ENCODE measurements at places on chromosomes 4 and X.

DNA sequence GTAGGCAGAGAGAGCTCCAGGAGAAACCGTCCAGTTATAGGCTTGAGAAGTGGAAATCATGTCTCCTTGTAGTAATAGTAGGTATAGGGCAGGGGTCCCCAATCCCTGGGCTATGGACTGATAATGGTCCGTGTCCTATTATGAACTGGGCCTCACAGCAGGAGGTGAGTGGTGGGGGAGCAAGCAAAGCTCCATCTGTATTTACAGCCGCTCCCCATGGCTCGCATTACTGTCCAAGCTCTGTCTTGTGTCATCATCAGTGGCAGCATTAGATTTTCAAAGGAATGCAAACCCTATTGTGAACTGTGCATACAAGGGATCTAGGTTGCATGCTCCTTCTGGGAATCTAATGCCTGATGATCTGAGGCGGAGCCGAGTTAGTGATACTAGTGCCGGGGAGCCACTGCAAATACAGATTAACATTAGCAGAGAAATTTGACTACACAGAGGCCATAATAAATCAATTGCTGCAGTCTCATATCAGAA lies 67.6 kb downstream of the MRPL1 start:
- no peak for DNase-seq

DNA sequence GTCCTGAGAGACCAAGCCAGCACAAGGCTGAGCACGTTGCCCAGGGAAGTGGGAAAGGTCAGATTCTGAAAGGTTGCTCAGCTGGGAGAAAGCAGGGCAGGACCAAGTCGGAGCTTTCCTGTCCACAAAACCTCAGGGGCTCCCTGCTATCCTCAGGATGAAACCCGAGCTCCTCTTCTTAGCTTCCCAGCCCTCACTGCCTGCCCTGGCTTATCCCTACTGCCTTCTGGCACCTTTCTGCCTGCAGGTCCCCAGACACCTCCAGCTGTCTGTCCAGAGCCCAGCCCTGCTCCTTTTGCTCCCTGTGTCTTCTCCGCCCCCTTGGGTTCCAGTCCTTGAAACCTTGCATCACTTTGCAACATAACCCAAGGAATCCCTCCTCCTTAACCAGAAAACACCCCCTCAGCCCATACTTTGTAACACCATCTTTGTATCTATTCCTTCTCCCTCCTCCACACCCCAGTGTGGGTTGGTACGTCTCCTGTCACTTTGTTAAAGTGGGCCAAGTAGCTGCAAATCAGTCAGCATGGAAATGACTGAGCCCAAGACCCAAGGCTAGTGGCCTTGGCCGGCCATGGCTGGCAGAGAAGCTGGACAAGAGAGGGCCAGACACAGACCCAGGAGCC lies 20.0 kb upstream of the PRRG3 start:
- no peak for DNase-seq

- DNase-seq: no peak
Observed at GRCh38 chrX:54492340-54492739, 3.7 kb downstream of the FGD1 start.

DNA sequence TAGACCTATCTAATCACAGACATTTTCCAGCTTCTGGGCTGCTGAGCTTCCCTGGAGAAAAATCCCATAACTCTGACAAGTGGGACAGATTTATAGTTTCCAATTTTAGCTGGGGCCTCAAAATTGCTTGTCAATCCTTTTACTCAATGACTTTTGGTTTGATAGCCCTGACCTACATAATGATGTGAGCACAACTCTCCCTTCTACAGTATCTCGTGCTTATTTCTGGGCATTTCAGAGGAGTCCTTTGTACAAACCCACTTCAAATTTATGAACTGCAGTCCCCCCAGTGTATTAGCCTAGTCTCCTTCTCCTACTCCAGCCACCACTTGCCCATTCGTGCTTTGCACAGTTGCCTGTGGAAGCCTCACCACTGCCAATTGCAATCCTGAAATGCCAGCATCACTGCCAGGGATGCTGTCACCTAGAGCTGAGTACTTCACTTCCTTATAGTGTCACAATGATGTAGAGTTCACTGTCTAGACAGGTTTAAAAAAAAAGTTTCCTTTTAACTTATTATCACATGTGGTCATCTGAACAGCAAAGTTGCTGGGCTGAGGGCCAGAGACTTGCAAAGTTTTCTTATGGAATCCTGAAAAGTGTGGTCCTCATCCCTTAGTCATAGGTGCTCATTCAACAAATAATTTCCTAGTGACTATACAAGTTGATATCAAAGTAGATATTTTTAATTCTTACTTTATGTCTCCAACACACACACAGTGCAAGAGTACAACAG lies 21.2 kb downstream of the TRAM1L1 start:
- no peak for DNase-seq

DNA sequence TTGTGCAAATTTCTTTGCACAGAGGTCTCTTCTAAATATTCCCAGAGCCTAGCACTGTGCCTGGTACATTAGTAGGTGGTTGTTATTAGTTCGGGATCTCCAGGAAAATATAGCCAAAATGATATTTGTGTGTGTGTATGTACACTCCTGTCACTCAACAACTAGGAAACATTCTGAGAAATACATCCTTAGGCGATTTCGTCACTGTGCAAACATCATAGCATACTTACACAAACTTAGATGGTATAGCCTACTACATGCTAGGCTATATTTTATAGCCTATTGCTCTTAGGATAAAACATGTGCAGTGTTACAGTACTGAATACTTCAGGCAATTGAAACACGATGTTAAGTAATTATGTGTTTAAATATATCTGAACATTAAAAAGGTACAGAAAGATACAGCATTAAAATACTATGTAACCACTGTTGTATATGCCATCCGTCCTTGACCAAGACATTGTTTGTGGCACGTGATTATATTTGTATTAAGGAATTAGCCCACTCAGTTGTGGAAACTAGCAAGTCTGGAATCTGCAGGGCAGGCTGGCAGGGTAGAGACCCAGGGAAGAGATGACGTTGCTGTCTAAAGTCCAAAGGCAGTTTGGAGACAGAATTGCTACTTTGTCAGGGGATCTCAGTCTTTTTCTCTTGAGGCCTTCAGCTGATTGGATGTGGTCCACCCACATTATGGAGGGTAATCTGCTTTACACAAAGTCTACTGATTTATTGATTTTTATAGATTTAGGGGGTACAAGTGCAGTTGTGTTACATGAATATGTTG lies 106.9 kb downstream of the COL4A6 start:
- no peak for DNase-seq

GRCh38 chr4:33536898-33537297 lies 2707.4 kb downstream of the ARAP2 start:
- no peak for DNase-seq

DNA sequence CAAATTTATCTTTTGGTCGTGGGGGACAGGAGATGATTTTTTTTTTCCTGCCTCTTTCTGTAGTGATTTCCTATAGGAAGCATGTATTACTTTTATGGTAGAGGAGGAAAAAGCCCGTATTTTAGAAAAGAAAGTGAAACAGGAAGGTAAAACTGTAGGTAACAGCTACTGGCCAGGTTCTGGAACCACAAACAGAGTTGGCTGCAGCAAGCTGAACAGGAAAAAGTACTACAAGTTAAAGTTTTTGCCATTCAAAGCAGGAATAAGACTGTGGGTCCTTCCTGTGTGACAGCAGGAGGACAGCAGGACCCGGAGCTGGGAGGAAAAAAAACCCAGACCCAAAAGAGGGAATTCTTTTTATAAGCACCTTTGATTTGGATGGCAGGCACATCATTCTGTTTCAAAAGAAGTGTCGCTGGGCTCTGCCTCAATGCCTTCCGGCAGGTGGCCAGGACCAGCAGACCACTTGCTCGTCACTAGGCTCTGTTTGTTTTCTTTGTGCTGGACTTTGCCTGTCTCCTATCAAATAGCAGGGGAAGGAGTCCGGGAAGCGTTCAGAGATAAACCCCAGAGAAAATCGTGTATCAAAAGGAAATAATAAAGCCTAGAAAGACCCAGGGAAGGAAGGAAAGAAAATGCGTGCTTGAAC lies 277.9 kb downstream of the ADGRA3 start:
- DNase-seq: no peak

DNA sequence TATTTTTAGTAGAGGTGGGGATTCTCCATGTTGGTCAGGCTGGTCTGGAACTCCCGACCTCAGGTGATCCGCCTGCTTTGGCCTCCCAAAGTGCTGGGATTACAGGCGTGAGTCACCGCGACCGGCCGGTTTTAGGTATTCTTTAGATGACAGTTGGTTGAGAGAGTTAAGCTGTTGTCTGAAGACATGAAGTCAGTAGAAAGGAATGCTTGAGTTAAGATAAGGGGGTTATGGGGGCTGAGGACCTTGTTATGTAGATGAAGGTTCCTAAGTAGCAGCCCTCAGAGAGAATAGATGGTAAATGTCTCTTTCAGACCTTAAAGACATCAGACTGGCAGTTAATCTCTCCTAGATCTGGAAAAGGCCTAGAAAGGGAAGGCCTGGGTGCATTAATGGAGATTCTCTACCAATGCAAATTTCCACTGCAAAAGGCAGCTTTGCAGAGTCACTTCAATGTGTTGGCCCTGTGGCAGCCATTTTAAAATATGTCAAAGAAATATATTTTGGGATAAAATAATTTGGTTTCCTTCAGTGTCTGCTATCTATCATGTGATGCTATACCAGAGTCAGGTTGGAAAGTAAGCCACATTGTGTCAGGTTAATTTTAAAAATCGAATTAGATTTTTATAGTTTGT lies 6.4 kb upstream of the ZNF674 start:
- DNase-seq: no peak

DNA sequence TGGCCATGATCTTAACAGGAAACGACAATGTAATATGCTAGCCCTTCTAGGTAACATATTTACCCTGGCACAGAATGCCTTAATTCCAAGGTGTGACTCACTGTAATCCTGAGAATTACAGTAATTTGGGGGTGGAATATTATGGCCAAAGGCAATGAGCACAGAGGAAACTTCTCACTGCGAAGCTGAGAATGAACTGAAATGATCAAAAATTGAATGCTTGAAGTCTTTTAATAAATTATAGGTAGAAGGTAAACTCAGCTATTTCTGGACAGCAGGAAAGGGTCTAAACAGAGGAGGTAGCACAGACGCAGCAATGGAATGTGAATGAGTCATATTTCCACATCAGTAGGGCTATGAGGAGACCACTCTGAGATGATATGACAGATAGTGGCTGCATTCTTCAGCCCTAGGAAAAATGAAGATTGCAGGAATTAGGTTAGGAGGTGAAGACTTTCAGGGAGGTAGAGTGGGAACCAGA lies 312.6 kb downstream of the PACRGL start:
- no peak for DNase-seq

DNA sequence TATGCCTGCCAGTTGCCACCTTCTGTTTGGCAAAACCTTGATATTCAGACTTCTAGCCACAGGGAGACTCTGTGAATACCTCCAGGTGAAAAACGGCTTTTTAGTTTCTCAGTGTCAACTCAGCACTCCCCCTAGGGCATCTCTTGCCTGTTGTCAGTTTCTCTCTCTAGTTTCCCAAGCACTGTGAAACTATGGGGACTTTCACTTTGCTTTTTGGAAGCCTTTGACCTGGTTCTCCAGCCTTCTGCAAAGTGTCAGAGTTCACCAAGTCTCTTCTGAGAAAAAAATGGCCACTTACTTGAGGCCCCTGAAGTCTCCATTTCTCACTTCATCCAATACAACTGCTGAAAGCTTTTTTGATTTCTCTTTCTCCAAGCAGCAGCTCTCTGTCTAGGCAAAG lies 521.5 kb downstream of the INPP4B start:
- DNase-seq: no peak

DNA sequence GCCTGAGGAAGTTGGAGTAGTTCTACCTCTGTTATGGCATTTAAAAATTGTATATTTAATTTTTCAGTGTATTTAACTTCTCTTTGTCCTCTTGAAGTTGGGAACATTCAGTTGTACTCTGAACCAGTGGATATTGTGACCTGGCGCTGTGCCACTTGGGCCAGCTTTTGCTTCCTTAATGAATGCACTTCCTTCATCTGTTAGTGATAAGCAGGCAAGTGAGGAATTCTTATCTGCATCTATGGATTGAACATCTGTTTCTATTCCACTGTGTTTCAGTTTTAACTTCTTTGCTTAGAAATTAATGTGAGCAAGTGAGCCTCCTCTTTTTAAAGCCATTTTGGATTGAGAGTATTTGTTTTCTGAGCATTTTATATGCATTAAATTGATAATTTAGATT lies 128.3 kb downstream of the UCHL1 start:
- no peak for DNase-seq

DNA sequence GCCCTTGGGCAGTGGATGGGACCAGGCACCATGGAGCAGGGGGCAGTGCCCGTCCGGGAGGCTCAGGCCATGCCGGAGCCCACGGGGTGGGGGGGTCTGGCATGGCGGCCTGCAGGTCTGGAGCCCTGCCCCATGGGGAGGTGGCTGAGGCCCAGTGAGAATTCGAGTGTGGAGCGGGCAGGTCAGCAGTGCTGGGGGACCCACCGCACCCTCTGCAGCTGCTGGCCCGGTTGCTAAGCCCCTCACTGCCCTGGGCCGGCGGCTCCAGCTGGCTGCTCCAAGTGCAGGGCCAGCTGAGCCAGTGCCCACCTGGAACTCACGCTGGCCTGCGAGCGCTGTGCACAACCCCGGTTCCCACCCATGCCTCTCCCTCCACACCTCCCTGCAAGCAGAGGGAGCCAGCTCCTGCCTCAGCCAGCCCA lies 1157.9 kb upstream of the ADGRL3 start:
- no peak for DNase-seq

GRCh38 chrX:9482837-9483236 lies 18.0 kb downstream of the TBL1X start:
- DNase-seq: no peak

- DNase-seq: no peak
Observed at GRCh38 chr4:71583971-71584370, 199.9 kb downstream of the GC start.

- DNase-seq: no peak
Observed at GRCh38 chrX:45134315-45134731, 66.4 kb downstream of the DIPK2B start.

DNA sequence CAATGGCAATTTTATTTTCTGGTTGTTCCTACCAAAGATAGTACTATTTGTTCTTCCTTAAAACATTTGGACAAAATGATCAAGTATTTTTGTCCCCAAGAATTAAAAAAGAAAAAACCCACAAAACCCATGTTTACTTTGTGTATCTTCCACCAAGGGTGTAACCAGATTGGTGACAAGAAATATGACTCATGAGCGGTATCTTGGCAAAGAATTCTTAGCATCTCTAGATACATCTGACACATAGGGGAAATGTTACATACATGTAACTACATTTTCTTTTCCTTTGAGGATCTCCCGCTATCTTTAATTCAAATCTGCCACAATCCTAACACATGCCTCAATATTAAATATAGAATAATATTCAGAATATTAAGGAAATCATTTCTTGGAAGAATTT lies 78.7 kb downstream of the WDFY3 start:
- no peak for DNase-seq

Measured in stimulated activated CD4-positive, alpha-beta T cell treated with anti-CD3 and anti-CD28 coated beads, TNF-alpha, amount 100 ng/mL, for 1 hour (primary cell).